ENCODE measurements at places on chromosomes 6 and 20.

DNA sequence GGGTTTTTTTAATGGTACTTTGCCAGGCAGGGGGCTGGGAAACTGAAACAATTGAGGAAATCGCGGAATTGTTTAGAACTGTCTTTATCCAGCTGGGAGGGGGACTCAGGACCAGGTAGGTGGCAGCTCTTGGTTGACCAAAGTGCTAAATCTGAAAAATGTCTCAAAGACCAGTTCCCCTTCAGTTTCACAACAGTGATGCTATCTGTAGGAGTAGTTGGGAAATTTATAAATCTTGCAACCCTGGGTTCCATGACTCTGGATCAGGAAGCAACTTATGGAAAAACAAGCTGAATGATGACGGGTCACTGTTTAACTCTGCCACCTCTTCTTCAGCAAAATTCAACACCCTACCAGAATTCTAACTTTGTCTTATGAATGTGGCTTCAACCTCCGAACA, 99.7 kb downstream of the FAM50B start:
- DNase-seq, result no peak

DNA sequence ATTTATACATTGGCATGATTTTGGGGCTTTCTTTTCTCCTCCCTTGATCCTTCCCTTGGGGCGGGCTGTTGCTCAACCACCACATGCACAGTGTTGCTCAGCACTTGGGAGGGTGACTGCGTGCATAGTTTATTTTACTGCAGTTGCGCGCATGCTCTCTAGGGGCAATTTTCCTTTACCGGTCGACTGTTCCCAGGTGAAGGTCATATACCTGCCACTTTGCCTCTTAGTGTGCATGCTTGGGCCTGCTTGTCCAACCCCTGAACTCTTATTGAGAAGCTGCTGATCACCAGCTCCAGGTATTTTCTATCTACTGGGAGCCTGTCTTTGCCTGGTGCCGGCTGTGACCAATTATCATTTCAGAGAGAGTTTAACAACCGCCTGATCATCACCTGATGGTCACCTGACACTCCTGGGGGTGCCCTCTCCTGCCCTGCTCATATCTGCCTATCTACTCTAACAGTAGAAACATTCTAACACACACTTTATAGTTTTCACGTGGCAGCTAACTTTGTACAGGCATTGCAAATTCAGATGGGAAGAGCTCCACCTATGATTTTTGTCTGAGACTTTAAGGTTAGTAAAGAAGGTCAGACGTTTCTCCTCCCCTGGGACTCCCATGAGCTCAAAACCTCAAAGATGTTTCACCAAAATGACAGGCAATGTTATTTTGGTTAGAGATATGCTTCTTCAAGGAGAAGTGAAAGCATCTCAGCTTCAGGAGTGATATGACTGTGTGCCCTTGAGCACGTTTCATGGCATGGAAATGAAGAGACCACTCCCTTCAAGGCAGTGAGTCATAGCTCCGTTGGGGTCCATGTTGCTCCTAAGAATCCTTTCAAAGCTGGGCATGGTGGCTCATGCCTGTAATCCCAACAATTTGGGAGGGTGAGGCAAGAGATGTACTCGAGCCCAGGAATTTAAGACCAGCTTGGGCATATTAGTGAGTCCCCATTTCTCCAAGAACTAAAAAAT, 227.5 kb upstream of the MYLIP start:
- no peak for DNase-seq

- DNase-seq, result no peak
Measured at GRCh38 chr6:125142618-125143017, 11.0 kb upstream of the TPD52L1 start.

- DNase-seq, result peak; percentile 81
Measured at GRCh38 chr6:34055223-34055933, 90.5 kb downstream of the GRM4 start.

DNA sequence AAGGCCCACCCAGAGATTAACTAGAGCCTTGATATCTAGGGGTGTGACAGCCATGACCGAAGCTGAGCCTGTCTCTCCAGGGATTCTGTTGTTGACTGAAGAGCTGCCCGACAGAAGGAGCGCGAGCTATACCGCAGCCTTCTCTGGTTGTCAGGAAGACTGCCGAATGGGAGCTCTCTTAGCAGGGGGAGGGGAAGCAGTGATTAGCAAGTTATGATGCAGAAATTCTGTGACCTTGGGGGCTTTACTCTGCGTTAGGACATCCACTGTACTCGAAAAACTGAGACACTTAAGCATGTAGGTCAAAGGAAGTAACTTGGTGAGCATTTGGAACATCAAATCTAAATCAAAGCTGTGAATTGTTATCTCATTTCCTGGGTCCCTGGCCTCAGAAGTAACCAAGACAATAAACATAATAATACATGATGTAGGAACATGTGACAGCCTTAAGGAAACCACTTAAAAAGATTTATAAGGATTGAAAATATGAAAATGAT, 84.7 kb downstream of the MAP3K4 start:
- DNase-seq, result no peak

DNA sequence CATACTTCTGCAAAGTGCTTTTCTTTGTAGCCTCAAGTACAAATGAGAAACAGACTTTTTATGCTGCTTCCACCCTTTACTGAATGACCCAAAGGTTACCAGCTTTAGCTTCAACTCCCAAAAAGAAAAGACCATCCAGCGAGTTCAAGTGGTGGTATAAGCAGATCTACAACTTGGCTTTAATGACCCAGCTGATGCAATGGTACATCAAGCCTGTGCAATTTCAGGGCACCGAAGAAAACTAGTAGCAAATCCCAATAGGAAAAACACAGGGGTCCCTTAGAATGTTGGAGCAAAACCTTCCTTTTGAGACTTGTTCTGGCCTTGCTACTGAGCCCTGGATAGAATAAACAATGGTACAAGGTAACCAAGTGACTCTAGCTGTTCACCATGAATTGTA, 33.8 kb downstream of the STX7 start:
- no peak for DNase-seq

DNA sequence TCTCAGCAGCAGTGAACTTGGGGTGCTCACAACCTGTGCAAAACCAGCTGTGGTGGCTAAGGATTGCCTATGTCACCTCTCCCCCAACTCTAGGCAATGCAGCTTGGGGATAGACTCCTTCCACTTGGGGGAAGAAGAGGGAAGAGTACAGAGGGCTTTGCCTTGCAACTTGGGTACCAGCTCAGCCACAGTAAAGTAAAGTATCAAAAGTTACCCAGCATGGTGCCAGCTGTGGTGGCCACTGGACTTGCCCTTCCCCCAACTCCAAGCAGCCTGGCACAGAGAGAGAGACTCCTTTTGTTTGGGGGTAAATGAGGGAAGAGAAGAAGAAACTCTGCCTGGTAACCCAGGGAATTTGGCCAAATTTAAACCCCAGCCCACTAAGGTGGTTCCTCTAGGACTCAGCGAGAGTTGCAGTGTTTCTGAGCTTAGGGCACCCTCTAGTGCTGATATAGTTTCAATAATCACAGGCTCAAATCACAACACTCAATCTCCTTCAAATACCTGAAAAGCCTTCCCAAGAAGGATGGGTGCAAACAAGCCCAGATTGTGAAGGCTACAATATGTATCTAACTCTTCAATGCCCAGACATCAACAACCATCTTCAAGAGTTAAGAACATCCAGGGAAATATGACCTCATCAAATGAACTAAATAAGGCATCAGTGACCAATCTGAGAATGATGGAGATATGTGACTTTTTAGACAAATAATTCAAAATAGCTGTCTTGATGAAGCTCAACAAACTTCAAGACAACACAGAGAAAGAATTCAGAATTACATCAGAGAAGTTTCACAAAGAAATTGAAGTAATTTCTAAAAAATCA, 7.6 kb upstream of the DEFB129 start:
- DNase-seq, result peak; percentile 47

DNA sequence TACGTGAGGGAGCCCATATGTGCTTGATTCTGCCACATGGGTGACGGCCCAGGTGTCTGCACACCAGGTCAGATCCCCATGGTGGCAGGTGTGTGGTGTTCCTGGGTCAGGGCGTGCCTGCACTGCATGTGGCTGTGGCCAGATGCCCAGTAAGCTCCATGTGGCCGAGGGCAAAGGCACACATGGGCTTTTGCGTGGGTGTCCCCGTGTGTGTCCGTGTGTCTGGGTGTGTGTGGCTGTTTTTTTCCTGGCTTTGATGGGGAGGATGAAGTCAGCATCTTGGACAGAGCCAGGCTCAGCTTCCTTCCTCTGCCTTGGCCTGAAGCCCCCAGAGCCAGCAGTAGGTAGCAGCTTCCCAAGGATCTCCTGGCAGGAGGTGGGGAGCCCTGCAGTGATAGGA, 1.5 kb upstream of the TNXB start:
- no peak for DNase-seq

DNA sequence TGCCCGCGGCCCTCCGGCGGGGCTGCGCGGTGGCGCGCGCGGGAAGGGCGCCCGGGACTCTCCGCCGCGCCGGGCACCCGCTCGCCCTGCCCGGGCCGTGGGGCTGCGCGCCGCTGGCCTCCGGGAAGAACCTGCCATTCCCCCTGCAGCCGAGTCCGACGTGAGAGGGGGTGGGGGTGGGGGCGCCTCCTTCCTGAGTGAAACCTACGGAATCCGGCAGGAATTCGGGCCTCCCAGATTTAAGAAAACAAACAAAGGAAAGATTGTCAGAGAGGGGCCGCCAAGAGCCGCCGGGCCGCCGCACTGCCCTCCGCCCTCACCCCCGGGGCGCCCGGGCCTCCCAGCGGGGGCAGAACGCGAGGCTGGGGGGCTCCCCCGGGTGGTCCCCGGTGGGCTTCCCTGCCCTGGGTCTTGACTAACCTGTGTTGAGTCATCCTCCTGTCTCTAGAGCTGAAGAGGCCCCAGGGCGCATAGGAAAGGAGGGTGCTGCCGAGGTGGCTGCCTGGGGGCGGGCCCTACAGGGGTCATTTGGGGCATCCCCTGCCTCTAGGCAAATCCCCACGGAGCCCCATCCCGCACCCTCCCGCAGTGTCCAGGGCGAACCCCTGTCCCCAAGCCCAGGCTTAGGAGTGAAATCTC, 42.2 kb upstream of the FOXP4 start:
- DNase-seq, result no peak

GRCh38 chr20:50689864-50690649, 1.3 kb downstream of the RIPOR3 start:
- DNase-seq, result peak; percentile 75

DNA sequence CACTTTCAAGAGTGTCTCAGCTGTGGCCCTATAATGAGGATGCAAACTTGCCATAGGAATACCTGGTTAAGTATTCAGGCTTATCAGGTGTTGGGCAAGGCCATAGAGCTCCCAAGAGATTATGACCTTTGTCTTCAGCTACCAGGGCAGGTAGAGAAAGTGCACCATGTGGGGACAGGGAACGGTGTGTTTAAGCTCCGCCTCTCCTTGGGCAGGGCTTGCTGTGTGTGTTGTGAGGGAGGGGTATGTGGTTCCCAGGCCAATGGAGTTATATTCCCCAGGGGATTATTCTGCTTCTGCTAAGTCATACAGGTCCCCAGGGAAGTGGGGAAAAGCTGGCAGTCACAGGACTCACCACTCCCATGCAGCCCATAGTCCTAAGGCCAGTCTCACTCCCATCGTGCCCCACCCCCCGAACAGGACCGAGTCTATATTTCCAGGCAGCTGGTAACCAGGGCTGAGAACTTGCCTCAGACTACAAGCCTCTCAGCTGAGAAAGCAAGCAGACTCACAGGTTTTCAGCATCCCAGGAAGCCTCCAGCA, 660.2 kb downstream of the HTR1B start:
- DNase-seq, result no peak

- no peak for DNase-seq
Measured at GRCh38 chr6:324729-325125, 32.4 kb downstream of the DUSP22 start.

GRCh38 chr6:54415517-54415916, 107.3 kb downstream of the TINAG start:
- no peak for DNase-seq

DNA sequence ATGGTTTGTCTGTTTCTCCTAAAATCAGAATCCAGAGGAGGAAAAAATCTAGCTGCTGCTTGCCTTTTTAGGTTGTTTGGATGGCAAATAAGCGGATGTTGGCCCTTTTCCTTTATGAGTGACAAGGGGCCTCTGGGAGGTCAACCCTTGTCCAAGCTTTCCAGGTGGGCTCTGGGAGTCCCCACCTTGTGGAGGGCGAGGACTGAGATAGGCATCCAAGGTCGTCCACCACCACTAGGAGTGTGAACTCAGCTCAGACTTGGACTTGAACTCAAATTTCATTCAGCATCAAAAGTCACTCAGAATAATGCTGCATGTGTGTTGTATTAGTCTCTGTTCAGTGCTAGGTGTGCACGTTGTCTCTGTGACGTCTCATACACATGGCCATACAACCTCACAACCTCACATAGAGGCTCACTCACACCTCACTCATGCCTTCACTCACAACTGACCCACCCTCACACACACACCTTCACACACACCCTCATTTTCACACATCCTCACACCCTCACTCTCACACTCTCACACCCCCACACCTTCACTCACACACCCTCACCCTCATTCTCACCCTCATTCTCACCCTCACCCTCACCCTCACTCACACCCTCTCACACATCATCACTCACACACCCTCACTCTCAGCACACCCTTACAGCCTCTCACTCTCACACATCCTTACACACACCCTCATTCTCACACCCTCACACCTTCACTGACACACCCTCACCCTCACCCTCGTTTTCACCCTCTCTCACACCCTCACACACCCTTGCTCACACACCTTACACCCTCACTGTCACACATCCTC, 18.0 kb downstream of the DYNLT1 start:
- DNase-seq, result no peak

- DNase-seq, result no peak
Measured at GRCh38 chr6:30885999-30886896, 1.9 kb downstream of the DDR1 start.

- no peak for DNase-seq
Measured at GRCh38 chr6:43709654-43710303, 22.2 kb upstream of the MRPS18A start.

- no peak for DNase-seq
Measured at GRCh38 chr6:53059648-53060589, 5.3 kb upstream of the FBXO9 start.

- no peak for DNase-seq
Measured at GRCh38 chr6:9487128-9487527, 927.7 kb downstream of the TFAP2A start.

- DNase-seq, result no peak
Measured at GRCh38 chr20:13147071-13147963, 73.8 kb upstream of the ISM1 start.

DNA sequence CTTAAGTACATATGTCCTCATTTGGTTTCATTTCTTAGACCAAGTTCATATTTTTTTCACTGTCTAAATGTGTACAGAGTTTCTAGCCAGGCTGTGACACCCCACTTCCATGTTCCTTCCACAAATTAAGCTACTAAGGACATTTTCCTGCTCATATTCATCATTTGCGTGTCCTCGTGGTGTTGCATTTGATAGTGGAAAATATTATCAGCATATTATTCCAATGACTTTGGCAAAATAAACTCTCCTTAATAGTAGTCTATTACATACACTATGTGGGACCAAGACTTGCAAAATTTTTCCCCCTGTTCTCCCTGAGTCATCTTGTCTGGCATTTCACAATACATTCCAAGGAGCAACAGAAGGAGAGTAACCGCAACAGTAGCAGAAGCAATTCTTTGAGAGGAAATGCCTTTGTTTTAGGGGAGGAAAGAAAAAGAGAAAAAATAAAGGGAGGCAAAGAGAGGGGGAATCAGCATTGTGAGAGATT, 599.2 kb downstream of the COL12A1 start:
- DNase-seq, result no peak

- no peak for DNase-seq
Measured at GRCh38 chr6:134468633-134469032, 150.7 kb upstream of the SGK1 start.

- no peak for DNase-seq
Measured at GRCh38 chr6:15073344-15073789, 172.5 kb upstream of the JARID2 start.

Data from hematopoietic multipotent progenitor cell treated with erythropoietin and hydrocortisone succinate and interleukin-3 and kit ligand, for 6 days (in vitro differentiated cells).